ENCODE measurements at places on chromosomes 6 and 20.

- no peak for DNase-seq
Observed at GRCh38 chr20:62898093-62898964, 28.0 kb downstream of the DIDO1 start.

DNA sequence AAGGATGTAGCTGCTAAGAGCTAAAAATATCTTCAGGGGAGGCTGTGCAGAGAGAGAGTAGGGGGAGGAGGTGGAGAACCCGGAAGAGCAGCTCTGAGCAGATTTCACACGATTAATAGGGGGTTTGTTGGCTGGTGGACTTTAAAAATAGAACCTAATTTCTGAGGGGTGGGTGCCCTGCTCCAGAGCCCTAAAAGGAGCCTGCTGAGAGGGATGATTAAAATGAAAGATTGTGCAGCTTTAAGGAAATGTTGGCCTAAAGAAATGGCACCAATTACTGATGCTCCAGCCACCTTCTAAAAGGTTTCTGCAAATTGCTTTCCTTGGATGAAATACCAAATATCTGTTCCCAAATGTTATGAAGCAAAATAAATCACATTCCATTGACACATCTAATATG lies 202.8 kb upstream of the BTBD3 start:
- no peak for DNase-seq

DNA sequence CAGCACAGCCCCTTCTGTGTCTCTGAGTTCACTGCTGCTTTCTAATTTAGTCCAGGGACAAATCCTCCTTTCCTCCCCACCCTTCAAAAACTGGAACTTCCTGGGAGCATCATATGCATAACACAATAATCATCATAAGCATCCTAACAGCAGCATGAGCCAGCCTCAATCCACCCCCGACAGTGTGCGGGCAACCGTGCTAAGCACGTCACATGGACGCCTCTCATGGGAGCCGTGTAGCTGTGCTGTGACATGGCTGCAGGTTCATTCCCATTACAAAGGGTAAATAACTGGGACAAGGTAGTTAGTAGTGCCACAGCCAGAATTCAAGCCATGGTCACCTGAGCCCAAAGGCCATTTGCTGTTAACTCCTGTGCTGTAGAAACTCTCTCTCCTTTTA lies 24.5 kb upstream of the ULBP3 start:
- no peak for DNase-seq

GRCh38 chr6:43475516-43475915 lies 1.9 kb upstream of the TJAP1 start:
- no peak for DNase-seq

- no peak for DNase-seq
Observed at GRCh38 chr20:16970776-16971175, 222.6 kb downstream of the OTOR start.

DNA sequence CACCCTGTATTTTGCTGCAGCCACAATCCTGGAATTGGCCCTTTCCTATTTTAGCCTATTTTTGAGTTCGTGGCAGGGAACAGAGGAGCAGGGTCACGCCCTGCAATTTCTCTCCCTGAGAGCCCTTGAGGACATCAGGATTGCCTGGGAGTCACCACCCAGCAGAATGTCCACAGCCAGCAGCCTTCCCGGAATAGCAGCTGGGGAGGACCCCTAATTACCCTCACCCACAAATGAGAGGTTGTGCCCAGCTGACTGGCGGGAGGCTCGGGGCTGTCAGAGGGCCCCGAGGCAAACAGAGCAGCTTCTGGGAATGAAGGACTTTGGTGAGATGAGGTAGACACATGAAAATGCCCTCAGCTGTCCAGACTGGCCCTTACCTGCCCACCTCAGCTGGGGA lies 165.1 kb downstream of the PREX1 start:
- no peak for DNase-seq

DNA sequence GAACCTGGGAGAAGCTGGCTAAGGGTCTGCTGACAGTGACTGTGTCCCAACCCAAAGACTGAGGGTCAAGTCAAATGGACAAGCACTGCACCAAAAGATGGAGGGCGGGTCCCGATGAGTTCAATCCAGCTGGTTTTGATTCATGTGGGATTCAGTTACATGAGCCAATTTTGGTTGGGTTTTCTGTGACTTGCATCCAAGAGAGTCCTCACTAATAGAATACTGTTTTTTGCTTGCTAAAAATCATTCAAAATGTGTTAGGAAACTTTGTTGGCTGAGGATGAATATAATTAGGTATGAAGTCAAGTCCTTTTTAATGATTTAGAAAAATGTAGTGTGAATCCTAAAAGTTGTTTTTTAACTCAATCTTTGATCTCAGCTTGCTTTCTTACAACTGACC lies 323.8 kb upstream of the NOX3 start:
- DNase-seq: no peak

- DNase-seq: no peak
Observed at GRCh38 chr20:50292079-50292590, 101.5 kb downstream of the CEBPB start.

GRCh38 chr6:138873191-138873590 lies 77.3 kb downstream of the ECT2L start:
- DNase-seq: no peak

- DNase-seq: no peak
Observed at GRCh38 chr20:4195499-4195898, 180.1 kb upstream of the RNF24 start.

- no peak for DNase-seq
Observed at GRCh38 chr20:49320460-49320859, 42.6 kb upstream of the ZNFX1 start.

- DNase-seq: no peak
Observed at GRCh38 chr20:2217857-2218539, 77.8 kb upstream of the TGM3 start.

- no peak for DNase-seq
Observed at GRCh38 chr20:8505476-8506200, 373.6 kb downstream of the PLCB1 start.

- no peak for DNase-seq
Observed at GRCh38 chr20:48949304-48950170, 28.0 kb downstream of the ARFGEF2 start.

DNA sequence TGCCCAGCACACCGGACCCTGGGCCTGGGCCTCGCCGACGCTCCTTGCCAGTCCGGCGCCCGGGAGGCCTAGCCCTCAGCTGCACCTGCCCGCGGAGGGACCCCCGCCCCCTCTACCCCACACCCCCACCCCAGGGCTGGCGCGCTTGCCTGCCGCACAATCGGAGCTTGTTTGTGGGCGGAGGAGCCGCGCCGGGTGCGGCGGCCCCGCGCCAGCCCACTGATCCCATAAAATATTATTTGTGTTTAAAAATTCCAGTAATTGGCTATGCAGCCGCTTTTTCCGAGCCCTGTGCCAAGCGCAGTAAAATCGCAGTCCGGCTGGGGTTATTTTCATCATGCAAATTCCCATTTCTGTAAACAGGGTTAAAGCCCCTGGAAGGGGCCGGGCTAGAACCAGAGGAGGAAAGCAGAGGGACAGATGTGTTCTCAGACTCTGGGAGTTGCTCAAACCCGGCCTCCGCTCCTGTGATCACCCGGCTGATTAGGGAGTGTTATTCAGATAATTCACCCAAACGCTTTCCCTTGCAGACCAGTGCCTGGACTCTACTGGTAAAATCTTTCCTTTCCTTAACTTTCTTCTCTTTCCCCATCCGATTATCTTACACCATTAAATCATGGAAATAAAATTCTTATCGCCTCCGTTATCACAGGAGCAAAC lies 93.1 kb downstream of the NCR2 start:
- DNase-seq: no peak

GRCh38 chr6:35703554-35703953 lies 14.8 kb upstream of the FKBP5 start:
- no peak for DNase-seq

GRCh38 chr6:47804821-47805220 lies 23.0 kb downstream of the OPN5 start:
- no peak for DNase-seq

DNA sequence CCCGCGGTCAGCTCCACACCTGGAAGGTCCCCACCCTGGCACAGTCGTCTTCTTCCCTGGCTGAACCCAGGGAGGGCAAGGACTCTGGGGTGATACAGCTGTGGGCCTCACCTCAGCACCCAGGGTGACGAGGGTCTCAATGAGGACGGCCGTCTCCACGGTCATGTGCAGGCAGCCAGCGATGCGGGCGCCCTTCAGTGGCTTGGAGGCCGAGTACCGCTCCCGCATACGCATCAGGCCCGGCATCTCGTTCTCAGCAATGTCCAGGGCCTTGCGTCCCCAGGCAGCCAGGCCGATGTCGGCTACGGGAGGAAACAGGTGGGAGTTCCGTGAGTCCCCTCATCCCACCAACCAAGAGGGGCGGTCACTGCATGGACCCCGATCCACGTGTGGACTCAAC lies 7.9 kb downstream of the AHCY start:
- no peak for DNase-seq

GRCh38 chr20:14830899-14831298 lies 493.5 kb upstream of the FLRT3 start:
- no peak for DNase-seq

DNA sequence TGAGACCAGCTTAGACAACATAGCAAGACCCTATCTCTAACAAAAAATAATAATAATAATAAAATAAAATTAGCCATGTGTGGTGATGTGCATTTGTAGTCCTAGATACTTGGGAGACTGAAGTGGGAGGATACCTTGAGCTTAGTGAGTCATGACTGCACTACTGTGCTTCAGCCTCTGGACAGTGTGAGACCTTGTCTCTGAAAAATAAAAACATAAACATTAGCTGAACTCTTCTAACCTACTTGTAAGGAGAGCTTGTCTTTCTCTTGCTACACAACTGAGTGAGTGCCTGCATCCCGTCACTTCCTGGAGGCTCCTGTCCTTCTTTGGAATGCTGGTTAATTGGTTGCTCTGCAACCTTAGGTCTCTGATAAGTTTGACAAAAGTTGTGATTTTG lies 5.1 kb upstream of the DBNDD2 start:
- no peak for DNase-seq

DNA sequence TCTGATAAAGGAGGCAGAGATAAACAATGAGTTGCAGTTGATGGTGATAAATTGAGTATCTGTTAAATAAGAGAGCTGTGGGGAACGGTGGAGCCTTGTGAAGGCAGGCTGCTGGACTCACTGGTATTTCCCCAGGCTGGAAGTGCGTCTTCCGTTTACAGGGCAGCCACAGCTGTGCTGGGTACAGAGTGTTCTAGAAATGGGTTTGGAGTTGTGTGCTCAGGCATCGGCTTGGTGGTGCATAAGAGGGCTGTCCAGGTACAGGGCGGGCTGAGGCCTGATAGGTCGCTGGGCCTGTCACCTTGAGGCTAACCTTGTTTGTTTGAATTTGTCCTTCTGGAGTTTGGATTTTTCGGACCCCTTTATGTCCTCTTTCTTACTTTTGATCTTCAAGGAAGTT lies 39.3 kb downstream of the ARID1B start:
- DNase-seq: no peak

- no peak for DNase-seq
Observed at GRCh38 chr6:33880766-33881165, 77.0 kb upstream of the MLN start.

- no peak for DNase-seq
Observed at GRCh38 chr6:12343440-12344162, 53.4 kb downstream of the EDN1 start.

DNA sequence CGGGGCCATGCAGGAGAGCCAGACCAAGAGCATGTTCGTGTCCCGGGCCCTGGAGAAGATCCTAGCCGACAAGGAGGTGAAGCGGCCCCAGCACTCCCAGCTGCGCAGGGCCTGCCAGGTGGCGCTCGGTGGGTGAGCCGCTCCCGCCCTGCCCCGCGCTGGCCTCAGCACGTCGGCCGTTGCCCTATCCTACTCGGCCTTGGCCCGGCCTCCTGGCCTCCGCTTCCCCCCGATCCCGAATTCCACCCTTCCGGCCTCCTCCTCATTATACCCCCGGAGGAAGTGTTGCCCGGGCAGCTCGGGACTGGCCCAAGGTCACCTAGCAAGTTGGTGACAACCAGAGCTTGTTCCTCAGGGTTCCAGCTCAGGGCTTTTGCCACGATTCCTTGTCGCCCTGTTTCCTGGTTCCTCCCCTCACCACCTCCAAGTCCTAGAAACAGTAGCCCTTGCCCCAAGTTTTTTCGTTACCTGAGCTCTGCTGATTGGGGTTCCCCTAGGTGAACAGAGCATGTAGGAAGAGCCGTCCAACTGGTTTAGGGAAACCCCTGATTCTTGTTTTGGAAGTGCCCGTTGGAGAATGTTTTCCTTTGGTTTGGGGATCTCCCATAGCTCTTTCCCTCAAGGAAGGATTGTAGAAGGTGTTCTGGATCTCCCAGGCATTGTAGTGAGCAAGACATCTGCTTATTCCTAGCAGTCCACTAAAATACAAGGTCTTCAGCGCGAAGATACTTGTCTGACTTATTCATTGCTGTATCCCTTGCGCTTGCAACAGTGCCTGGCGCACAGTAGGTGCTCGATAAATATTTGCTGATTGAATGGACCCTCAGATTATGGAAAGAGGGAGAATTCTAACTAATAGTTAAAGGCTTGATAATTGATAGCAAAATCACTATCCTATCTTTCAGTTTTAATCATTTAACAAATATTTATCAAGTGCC lies 641 bp downstream of the ARFGEF2 start:
- no peak for DNase-seq

- DNase-seq: no peak
Observed at GRCh38 chr6:105177556-105177955, 2.3 kb downstream of the POPDC3 start.
